LNCaP clone FGC (cell line): ENCODE measurements at places on chromosomes 6 and 20.
A peak's percentile ranks its signal among the peaks of the same experiment; 100 is the strongest.

GRCh38 chr6:89242574-89243330, 25.6 kb upstream of the GABRR1 start:
- no peak for DNase-seq

- no peak for DNase-seq
These were observed 107.4 kb upstream of the NAA20 start for GRCh38 chr20:19909725-19910124.

- DNase-seq = peak; percentile 62
These were observed 82.1 kb upstream of the SIRPA start for GRCh38 chr20:1813101-1813529.

DNA sequence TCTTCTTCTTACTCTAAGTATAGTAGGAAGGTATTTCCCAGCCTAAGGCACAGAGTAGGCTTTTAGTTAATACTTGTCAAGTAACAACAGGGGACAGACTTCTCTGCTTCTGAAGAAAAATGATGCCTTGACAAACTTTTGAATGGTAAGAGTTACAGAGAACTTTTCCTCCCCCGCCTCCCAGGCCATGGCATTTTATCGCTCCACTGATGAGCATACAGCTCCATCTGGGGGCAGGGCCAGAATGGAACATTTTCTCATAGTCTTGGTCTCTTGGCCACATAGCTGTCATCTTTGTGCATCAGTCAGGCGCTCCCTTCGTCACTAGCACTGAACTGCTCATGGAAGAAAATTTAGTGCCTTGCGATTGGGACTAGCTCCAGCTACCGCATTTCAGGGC, 1066.8 kb upstream of the CITED2 start:
- DNase-seq = peak; percentile 23

DNA sequence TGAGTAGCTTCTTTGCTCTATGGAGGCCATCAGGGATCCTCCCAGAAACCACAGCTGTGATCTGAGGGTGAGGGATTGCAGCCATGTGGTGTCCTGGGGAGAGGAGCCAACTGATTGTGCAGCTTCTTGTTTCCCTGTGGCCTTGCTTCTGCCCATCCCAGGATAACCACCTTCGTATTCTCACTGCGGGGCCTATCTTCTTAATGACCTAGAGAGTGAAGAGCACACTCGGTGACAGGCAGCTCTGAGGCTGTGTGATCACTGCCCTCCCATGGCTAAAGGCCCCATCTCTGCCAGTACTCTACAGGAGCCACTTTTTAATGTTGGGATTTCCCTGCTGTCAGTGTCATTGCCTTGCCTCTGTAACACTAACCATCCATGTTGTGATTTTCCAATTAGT, 5.3 kb upstream of the RAET1L start:
- DNase-seq = no peak

DNA sequence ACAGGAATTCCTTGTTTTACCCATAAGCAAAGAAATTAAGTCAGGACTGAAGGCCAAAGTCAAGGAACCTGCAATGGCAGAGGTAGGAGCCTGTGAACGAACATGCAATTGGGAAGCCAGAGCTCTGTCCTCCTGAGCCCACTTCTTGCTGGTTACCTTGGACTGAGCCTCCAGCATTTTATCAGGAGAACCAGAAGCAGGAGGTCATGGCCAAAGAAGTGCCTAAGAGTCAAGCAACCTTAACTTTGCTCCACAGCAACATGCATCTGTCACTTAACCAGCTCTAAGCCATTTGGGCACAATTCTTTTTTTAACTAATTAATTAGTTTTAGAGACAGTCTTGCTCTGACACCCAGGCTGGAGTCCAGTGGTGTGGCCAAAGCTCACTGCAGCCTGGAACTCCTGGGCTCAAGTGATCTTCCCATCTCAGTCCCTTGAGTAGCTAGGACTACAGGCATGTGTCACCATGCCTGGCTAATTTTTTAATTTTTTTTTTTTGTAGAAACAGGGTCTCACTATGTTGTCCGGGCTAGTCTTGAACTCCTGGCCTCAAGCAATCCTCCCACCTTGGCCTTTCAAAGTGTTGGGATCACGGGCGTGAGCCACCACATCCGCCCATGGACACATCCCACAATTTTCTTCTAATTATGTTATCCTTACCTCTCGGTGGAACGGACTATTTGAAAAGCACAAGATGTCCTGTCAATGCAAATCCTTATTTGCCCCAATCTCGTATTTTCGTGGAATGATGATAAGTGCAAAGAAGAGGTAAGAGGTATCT, 334.2 kb downstream of the CD83 start:
- no peak for DNase-seq

DNA sequence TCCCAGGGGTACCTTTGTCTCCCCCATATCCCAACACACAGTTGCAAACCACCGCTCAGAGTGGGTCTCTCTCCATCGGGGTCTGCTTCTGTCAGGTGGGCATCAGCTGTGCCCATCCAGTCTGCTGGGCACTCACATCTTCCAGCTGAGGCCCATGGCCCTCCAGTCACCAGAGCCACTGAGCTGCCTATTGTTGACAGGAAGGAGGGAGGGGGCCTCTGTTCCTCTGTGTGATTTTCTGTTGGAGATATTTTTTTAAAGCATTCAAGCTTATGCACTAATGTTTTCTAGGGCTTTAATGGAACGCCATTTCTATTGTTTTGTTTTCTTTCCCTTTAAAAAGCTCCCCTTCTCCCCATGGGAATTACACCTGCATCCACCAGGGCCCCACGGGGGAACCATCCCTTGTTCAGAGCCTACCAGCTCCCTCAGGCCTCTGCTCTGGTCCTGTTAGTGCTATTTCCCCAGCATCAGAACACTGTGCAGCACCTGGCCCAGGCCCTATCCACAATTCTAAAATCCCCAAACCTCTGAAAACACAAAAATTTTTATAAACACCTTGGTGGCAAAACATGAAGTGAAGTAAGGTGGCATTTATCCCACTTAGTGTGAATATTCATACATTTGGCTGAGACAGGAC, 326.2 kb downstream of the CD83 start:
- DNase-seq = no peak

DNA sequence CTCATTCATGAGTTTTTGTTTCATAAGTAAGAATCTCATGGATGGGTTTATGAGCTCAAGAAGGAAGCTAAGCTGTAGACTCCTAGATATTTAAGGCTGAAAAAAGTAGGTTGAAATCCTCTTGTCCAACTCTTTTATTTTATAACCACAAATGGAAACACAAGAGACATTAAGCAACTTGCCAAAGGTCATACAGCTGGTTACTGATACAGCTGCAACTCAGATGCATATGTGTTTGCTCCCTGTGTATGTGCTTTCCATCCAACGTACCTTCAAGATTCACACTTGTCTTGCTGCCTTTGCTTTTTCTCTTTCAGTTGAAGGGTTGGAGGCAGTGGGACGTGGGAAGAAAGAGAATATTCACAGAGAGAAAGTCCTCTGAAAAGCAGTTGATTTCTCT, 153.5 kb upstream of the STMND1 start:
- DNase-seq = no peak
